CD4-positive, alpha-beta T cell treated with Interleukin-17A for 4 hours (primary cell): ENCODE measurements at places on chromosomes 2 and 18.

GRCh38 chr2:60359569-60359968, 193.9 kb downstream of the BCL11A start:
- no peak for DNase-seq

DNA sequence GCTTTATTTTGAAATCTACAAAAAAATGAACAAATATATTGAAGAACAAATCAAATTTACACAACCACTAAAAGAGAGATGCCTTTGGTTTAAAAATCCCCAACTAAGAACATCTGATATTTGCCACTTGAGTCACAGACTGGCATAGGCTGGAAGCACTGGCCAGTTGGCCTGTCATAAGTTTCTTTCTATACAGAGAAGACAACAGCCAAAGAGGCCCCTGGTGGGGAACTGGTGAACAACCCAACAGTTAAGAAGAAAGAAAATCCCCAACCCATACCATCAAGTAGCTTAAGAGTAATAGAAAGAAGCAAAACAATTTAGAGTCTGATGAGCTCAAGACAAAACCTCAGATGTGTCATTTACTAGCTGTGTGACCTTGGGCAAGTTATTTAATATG, 45.5 kb downstream of the OSR1 start:
- DNase-seq = no peak

DNA sequence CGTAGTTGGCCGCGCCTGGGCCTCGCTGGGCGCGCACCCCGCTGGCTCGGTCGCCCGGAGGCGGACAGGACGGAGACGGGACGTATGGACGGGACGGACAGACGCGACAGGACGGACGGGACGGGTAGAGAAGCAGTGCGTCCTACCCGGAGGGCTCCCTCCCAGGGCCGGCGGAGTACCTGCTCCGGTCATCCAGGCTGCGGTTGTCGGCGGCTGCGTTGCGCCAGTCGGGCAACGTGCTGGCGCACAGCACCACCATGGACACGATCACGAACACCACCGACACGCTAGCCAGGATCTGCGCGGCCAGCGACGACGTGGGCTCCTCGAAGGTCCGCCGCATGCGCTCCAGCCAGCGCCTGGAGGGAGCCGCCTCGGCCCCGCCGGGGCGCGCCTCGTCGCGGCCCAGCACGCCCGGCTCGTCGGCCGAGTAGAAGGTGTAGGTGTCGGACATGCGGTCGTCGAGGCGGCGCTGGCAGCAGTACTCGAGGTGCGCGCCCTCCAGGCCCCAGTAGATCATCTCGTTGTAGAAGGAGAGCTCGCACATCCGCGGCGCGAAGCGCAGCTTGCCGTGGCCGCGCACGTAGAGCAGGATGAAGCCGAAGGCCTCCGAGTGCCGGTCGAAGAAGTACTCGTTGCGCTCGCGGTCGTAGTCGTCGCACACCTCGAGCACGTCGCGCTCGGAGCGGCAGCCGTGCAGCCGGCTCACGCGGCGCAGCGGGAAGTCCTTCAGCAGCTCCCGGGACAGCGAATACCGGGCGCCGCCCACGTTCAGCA, 903 bp downstream of the KCNG3 start:
- DNase-seq = peak; percentile 57

GRCh38 chr2:109531221-109531620, 82.5 kb downstream of the SEPTIN10 start:
- no peak for DNase-seq

GRCh38 chr2:203164311-203164935, 74.4 kb upstream of the CYP20A1 start:
- DNase-seq = no peak

DNA sequence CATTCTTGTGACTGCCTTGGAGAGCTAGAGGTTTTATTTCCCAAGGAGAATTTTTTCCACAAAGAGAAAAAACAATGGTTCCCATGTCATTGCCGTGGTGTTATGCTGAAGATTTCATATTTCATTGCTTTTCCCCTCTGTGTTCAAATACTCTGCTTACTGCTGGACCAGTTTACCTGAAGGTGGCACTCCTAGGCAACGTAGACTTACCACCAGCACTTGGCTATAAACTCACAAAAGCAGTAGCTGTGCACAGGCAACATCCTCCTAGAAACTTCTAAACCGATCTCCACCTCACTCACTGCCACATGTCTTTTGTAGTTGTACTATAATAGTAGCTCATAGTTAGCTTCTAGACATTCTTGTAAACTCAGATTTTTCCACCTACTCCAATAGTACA, 1319.7 kb upstream of the CRIM1 start:
- DNase-seq = no peak
